ENCODE measurements at places on chromosomes 7 and 10.
A peak's percentile ranks its signal among the peaks of the same experiment; 100 is the strongest.

DNA sequence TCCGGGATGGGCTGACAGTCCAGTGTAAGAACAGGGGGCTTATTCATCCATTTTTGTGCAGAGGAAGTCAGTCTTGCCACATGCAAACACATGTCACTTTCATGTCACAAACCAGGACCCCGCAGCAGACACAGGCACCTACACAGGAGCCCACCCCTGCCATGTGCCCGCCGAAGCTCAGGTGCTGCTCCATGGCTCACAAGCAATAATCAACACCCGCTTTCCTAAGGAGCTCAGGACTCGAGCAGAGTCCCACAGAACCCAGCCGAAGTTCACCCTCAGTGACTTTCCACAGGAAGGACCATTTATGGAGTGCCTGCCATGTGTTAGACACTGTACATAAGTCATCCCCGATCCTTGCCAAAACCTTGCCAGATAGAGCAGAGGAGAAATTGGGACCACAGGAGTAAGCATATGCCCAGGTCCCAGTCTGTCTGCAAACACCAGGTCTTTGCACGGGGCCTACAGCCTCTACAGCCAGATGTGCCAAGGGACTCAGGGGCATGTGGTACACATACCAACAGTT is 99.4 kb downstream of the EBF3 start:
- no peak for DNase-seq

DNA sequence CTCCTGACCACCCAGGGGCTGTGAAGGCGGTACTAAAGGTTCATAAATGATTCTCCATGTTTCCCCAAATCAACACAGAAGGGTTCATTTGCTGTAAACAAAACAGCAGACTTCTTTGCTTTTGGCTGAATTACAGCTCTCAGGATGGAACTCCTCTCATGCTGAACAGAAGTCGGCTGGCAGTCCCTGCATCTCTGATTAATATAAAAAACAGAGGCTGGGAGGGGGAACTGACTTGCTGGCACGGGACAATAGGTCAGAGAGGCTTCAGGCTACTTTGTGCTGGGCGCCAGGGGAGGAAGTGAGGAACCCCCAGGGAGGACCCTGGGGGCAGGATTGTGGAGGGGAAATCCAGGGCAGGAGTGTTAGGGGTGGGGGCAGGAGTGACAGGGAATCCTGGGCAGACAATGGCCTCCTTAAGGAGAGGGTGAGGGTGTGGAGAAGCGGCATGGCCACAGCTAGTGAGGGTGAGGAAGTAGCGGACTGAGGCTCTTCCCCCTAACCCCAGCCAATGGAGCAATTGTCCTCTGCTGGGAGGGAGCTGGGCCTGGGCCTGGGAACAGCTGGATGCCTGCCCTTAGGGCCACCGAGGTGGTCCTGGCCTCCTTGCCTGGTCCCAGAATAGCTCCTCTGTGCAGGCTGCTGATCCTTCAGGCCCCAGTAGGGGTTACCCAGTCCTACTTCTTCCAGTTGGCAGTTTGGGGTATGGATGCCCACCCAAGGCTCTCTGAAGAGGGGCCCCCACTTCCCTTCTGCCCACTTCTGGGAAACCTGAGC is 9.2 kb upstream of the SFRP5 start:
- DNase-seq: no peak

- DNase-seq: no peak
Measured at GRCh38 chr10:131127610-131128009, 183.9 kb downstream of the TCERG1L start.

DNA sequence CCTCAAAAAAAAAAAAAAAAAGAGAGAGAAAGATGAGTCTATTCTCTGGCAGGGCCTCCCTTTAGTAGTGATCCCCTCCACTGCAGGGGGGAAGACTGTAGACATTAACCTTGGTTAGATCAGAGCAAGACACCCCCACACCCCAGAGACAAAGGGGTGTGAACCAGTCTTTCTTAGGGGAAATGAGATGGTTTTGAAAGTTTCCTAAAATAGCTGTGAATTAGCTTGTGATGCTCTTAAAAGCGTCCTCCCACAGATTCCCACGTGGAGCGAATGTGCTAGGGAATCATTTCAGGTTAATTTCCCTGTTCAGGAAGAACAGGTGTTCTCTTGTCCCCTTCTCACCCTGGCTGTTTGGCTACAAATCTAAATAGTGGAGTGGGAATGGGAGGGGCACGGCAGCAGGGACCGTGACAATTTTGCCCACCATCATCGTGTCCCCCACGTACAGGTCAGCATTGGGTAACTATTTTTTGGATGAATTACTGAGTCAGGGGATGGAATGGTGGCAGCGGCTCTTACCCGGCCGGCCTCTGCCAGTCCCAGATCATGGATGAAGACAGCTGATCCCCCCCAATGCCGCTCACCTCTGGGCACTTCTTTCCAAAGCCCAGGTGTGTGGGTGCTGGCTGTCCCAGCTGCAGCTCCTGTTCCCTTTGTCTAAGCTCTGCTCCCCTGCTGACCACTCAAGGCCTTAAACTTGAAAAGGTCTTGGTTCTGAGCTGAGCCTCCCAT is 152.9 kb downstream of the CCDC3 start:
- no peak for DNase-seq

DNA sequence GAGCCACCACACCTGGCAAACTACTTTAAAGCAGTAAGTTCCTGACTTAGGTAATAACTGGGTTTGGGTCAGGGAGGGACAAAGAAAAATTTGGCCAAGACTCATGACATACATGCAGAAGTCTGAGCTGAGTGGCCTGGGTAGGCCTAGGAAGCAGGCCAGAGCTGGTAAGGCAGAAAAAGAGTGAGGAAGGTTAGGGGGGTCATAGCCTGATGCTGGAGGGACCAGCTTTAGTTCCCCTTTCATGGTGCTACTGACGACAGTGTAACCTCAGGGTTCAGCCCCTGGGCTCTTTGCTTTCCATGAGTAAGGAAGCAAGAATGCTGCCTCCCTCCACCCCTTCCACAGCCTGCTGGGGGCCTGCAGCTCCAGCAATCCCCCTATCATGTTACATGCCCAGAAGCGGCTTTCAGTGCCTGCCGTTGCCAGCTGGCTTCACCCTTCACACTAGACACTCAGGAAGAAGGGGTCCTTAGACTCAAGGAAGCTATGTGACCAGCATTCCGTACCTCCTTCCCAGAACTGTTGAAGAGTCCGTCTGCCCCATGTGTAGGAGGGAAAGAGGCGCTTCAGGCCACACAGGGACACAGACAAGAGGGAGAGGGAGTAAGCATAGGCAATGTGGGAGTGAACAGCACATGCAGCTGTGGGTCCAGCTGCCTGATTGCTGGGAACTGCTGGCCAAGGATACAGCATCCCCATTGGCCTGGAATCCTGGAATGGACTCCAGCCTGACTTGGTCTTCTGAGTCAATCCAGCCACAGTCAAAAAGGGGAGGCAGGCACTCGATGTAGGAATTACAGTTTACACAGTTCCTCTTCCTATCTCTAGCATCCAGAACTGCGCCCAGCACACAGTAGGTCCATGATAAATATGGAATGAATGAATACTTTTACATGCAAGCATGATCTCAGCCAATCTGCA is 4.1 kb upstream of the PLAU start:
- peak; percentile 96 for DNase-seq

All from AG09319 (cell line).